Retina (tissue), 1 donor: ENCODE measurements at places on chromosomes 6 and 20.

GRCh38 chr20:60213126-60213893, 255.1 kb downstream of the CDH26 start:
- DNase-seq: no peak

DNA sequence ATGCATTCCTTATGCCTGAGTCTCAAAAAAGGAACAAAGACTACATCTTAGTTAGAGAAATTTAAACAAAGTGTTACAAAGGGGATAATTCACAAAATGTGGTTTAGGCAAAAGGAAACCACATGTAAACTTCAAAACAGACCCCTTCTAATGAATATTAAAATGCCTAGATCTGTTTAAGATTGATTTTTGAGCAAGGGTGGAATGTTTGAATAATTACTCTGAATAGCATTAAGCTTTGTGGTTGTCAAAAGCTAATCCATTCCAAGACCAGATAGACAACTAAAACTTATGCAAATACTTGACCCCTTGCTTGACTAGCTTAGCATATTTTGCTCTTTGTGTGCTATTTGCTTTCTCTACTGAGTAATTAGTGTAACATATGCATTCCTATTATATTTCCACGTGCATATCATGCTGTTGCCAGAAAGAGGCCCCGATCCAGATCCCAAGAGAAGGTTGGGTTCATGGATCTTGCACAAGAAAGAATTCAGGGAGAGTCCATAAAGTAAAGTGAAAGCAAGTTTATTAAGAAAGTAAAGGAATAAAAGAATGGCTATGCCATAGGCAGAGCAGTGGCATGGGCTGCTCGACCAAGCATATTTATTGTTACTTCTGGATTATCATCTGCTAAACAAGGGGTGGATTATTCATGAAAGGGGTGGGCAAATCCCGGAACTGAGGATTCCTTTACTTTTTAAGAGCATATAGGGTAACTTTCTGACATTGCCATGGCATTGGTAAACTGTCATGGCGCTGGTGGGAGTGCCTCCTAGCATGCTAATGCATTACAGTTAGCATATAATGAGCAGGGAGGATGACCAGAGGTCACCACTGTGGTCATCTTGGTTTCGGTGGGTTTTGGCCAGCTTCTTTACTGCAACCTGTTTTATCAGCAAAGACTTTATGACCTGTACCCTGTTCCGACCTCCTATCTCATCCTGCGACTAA, 1193.4 kb upstream of the EYS start:
- no peak for DNase-seq

GRCh38 chr6:15368186-15368585, 122.3 kb downstream of the JARID2 start:
- DNase-seq: no peak

- no peak for DNase-seq
Observed at GRCh38 chr6:105941621-105942412, 144.3 kb upstream of the PRDM1 start.

DNA sequence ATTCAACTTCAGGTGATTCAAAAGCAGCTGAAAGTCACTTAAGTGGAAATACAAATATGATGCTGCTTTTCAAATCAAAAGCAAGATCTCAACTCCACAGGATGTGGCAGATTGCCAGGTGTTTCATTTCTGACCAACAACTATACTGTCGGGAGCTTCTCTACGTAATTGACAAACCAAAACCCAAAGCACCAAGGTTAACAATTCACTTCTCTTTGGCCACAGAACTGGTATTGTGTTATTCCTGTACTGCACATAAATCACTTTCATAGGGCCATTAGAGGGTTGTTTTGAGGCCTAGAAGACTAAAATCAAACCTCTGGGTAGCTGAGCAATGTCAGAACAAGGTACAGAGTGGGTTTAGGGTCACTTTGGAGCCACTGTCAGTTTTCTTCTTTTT, 169.7 kb downstream of the HAO1 start:
- no peak for DNase-seq

DNA sequence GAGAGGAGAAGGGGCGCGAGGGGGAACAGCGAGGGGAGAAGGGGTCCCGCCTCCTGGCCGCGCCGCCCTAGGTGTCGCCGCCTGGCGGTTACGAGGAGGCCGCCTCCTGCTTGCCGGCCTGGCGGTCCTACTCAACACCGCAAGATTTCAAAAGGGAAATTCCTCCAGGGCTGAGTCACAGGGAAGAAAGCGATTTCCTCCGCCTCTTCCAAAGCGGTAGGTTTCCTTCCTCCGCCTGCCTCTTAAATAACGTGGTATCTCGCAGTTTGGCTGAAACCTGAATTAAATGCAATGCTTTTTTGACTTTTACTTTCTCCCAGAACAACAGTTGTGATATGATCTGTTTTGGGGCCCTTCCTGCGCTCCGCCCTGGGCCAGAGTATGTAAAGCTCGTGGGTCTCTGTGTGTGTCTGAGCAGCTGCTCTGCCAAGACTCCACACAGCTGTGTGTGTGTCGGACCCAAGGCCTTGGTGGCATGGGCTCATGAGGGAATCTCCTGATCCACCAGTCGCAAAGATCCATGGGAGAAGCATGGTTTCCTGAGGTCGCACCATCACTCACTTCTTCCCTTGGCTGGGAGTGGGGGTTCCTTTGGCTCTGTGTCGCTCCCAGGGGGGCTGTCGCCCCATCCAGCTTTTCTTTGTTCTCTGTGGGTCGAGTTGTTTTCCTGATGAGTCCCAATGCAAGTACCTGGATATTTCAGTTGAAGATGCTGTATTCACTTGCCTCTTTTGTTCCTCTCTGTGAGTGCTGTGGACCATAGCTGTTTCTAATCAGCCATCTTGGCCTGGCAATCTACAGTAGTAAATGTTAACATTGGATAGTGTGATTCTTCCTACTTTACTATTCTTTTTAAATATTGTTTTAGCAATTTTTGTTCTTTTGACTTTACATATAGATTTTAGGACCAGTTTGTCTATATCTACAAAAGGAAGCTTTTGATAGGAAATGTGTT, 31.6 kb upstream of the NOTCH4 start:
- DNase-seq: peak; percentile 87

- DNase-seq: no peak
Observed at GRCh38 chr6:121630716-121631115, 195.3 kb downstream of the GJA1 start.

GRCh38 chr20:58147628-58148370, 80.7 kb downstream of the ANKRD60 start:
- no peak for DNase-seq

- no peak for DNase-seq
Observed at GRCh38 chr20:62979310-62979709, 26.8 kb downstream of the SLC17A9 start.

DNA sequence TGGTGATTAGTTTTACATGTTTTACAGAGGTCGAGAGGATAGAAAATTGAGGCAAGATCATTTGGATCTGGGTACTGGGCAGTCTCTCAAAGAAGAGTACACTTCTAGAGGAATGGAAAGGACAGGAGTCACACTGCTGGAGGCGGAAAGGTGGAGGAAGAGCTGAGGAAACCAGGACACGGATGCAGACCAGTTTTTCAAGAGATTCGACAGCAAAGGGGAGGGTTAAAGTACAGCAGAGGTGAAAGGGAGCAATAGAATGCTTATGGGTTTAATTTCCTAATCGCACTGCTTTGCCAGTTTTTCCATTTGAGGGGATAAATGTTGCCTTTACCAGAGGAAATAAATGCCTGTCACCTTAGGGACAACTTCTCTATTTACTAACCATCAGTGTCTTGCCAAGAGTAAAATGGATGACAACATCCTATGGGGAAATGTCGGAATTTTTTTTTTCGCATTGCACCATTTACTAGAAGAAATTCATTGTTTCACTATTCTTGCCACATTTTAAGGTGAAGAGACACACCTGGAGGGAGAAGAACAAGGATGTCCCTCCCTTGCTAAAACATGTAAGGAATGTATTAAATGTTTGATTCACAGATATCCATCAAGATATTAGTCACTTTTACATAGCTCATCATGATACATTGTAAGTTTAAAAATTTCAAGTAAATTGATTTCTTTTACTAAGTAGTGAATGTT, 226.6 kb downstream of the COL12A1 start:
- DNase-seq: no peak

GRCh38 chr20:48153523-48153922, 368.2 kb upstream of the SULF2 start:
- peak; percentile 44 for DNase-seq

DNA sequence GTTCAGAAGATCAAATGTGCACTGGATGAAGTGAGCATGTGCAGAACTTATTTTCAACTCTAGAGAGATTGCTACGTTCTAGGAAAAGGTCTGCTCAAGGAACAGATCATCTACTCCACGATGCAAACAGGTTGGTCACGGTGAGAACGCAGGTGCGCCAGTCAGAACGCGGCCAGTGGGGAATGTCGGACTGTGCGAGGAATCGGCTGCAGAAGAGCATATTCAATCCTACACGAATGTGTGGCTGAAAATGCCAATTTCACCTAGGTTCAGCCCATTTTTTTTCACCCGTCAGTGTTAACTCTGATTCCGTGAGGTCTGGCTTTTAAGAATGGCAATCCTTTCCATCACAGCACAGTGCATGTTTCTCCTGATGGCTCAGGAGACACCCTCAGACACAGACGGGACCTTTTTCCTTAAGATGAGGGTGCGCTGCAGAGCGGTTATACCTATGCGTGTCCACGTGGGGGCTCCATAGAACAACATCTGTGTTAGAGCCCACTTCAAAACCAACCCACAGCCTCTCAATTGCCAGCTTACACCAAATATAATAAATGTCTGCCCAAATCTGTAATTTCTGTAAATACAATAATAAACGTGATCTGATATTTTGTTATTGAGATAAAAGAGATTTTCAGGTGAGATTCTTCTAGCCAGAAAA, 250.4 kb downstream of the FOXA2 start:
- peak; percentile 75 for DNase-seq

GRCh38 chr6:128847431-128848210, 35.3 kb upstream of the LAMA2 start:
- no peak for DNase-seq

DNA sequence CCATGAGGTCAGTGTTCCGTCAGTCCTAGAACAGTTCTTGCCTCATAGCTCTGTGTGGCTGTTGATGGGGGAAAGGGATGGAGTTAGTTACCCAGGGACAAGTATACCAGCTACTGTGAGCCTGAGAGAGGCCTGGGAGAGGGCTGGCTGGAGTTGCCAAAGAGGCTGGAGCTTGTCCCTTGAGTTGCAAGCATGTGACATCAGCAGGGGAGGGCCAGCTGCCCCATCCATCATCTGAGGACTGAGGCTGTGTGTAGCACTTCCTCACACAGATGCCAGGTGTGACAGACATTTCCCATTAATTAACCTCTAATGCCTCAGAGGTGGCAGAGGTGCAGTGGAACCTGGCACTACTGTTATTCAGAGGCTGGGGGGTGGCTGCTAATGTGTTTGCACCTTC, 131.6 kb downstream of the PHACTR3 start:
- no peak for DNase-seq

- no peak for DNase-seq
Observed at GRCh38 chr20:19691125-19691524, 66.9 kb upstream of the RIN2 start.

GRCh38 chr20:61112515-61112914, 139.5 kb upstream of the CDH4 start:
- no peak for DNase-seq

GRCh38 chr6:34346175-34347119, 46.0 kb downstream of the NUDT3 start:
- DNase-seq: no peak

- DNase-seq: no peak
Observed at GRCh38 chr6:52046456-52046855, 41.0 kb downstream of the PKHD1 start.

DNA sequence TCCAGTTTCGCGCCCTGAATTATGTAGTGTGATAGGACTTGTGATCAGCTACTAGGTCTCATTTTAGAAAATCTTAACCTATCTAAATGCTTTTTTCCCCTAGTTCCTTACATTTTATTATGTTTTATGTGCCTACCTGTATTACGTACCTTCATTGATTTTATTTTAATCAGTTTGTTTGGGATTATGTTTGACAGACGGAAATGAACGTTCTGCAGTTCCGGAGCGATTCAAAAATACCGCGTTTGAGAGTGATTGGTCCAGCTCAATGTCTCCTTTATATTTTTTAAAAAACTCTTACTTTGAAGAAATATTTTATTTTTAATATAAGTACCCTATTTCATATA, 114.3 kb upstream of the BTN3A2 start:
- peak; percentile 73 for DNase-seq

- DNase-seq: no peak
Observed at GRCh38 chr6:105209950-105210706, 30.3 kb upstream of the POPDC3 start.

GRCh38 chr6:62146954-62147853, 138.8 kb downstream of the KHDRBS2 start:
- DNase-seq: no peak

DNA sequence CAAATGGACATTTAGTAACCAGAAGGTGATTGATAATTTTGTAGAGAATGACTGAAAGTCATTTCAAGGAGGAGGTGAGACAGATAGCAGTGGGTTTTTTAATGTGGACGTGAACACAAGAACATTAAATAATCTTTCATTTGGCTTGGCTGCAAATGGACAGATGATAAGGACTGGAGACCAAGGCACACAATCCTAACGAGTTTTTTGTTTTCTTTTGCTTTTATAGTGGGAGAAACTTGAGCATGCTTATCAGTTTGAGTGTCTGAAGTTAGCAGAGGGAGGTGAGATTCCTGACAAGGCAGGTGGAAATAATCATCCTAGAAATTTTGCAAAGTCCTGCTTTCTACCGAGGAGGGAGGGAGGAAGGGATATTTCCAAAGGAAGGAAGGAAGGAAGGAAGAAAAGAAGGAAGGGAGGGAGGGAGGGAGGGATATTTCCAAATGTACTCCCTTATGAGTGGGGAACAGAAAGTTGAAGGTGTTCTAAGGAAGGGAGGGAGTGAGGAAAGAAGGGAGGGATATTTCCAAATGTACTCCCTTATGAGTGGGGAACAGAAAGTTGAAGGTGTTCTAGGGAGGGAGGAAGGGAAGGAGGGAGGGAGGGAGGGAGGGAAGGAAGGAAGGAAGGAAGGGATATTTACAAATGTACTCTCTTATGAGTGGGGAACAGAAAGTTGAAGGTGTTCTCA, 63.1 kb downstream of the RNF217 start:
- DNase-seq: no peak

- no peak for DNase-seq
Observed at GRCh38 chr20:3815703-3816315, 4.5 kb upstream of the AP5S1 start.

GRCh38 chr20:60024245-60024644, 66.0 kb downstream of the CDH26 start:
- no peak for DNase-seq

- no peak for DNase-seq
Observed at GRCh38 chr20:21490105-21490504, 23.8 kb downstream of the NKX2-2 start.

DNA sequence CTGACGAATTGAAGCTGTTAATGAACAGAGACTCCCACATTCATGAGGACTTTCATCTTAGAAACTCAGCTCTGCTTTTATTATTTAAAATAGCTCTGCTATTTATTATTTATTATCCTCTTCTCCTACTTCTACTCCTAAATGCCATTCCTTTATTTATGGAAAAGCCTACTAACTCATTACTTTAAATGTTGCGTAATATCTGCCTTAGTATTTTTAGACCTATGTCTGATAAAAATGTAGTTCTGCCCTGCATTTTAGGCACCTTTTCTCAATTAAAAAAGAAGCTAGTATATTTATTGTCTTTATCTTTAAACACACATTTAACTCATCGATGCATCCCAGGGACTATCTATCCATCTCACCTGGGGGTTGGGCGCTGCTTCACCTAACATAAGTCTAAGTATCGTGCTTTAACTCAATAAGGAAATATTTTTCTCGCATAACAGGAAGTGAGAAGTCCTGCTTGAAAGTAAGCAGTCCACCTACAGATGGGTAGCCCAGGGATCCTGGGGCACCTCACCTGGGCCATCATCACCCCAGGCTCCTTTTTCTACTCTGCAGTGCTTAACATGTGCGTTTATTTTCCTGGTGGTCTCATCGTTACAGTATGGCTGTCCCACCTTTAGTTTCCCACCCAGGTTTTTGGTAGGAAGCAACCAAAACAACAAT, 31.3 kb upstream of the FAM184A start:
- DNase-seq: no peak
